Suprapubic skin (tissue), 4 donors: ENCODE measurements at places on chromosomes 5 and 9. TPM values are rescaled to one million over a fixed set of nuclear protein-coding genes. Genes with fewer than 3 reads are reported as not detected.
A peak's percentile ranks its signal among the peaks of the same experiment; 100 is the strongest.

The SPINK1 gene
- total RNA-seq: 2.5 TPM

The PCDHA10 gene
- 0.42 TPM for total RNA-seq

The TAL2 gene
- not detected for total RNA-seq

The PDCD1LG2 gene
- total RNA-seq: 0.97 TPM

The CYSTM1 gene
- 66.4 TPM for total RNA-seq

DNA sequence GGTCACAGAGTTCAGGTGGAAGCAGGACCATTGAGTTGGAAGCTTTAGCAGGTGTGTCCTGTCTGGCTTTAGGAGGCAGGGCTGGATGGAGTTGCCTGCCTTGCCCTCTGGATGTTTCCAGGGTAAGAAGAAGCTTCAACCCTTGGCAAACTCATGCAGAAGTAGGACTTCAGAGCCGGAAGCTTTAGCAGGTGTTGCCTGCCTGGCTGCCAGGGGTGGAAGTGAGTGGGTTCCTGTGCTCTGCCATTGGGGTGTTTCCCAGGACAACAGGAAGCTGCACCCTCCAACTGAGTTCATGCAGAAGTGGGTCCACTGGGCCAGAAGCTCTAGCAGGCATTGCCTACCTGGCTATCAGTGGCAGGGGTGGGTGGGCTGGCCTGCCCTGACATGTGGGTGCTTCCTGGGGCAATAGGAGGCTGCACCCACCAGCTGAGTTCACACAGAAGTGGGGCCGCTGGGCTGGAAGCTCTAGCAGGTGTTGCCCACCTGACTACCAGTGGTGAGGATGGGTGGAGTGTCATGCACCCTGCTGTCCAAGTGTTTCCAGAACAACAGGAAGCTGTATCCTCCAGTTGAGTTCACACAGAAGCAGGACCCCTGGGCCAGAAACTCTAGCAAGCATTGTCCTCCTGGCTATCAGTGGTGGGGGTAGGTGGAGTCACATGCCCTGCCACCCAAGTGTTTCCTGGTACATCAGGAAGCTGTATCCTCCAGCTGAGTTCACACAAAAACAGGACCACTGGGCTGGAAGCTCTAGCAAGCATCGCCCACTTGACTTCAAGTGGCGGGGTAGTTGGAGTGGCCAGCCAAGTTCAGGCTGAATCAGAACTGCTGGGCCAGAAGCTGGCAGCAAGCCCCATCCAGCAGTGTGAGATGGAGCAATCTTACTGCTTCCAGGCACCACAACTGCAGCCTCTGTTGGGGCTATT, 24.6 kb downstream of the LOX start:
- H3K27ac ChIP-seq: no peak overlapping the region
- H3K4me1 ChIP-seq: no peaks in the 10 kb centered on the region
- no peaks in the 10 kb centered on the region for H3K36me3 ChIP-seq
- no peaks in the 10 kb centered on the region for H3K27me3 ChIP-seq

DNA sequence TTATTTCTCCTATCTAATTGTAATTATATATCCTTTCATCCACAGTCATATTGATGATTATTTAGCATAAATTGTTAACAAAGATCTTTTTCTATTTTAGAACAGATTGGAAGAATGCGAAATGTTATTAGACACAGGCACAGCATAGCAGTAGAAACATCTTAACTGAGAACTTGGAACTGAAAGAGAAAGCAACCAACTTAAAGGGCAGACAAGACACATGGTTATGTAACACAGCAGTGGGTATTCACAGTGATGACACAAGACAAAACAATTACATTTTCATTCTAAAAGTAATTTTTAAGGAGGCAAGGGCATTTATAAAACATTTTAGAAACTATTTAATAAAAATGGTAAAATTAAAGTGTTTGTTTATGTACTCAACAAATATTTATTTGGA, 57.7 kb upstream of the MEF2C start:
- no peaks in the 10 kb centered on the region for H3K27me3 ChIP-seq
- no peak for DNase-seq
- H3K27ac ChIP-seq: no peak overlapping the region
- H3K36me3 ChIP-seq: no peaks in the 10 kb centered on the region

GRCh38 chr5:160616712-160617497, 195.2 kb downstream of the PTTG1 start:
- H3K36me3 ChIP-seq: no peaks in the 10 kb centered on the region
- H3K27ac ChIP-seq: no peak overlapping the region
- H3K4me1 ChIP-seq: no peaks in the 10 kb centered on the region

DNA sequence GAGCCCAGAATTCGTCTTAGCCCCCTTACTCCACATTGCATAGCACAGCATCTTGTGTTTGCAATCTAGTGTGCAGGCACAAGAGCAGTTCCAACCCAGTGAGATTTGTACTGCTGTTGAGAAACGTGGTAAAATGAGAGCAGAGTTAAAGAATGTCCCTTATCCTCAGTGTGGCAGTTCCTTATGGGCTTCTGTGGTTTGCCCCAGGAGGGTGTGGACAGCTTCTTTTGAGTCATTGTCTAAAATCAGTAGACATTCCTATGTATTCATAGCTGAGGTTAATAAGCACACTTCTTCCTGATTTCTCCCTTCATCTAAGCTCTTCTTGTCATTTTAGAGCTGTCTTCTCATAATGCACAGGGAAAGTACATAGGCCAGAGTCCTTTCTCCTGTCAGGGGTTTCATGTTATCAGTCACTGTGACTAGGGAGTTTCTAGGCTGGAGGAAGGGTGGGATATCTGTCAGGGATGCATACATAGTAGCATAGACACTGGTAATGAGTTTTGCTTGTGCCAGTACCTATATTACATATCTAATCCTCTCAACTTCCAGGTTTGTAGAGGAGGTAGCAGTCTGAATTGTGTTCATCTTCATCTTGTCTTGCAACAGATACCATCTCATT, 2.0 kb upstream of the CAVIN4 start:
- no peaks in the 10 kb centered on the region for H3K27me3 ChIP-seq
- H3K27ac ChIP-seq: no peak overlapping the region
- no peaks in the 10 kb centered on the region for H3K4me1 ChIP-seq
- H3K4me3 ChIP-seq: no peak overlapping the region

- no peaks in the 10 kb centered on the region for H3K36me3 ChIP-seq
- H3K27ac ChIP-seq: no peak overlapping the region
- peaks cover 19% of the 10 kb centered on the region for H3K4me1 ChIP-seq
- no peaks in the 10 kb centered on the region for H3K27me3 ChIP-seq
Observed at GRCh38 chr5:64164166-64164565, 1.5 kb upstream of the RNF180 start.

DNA sequence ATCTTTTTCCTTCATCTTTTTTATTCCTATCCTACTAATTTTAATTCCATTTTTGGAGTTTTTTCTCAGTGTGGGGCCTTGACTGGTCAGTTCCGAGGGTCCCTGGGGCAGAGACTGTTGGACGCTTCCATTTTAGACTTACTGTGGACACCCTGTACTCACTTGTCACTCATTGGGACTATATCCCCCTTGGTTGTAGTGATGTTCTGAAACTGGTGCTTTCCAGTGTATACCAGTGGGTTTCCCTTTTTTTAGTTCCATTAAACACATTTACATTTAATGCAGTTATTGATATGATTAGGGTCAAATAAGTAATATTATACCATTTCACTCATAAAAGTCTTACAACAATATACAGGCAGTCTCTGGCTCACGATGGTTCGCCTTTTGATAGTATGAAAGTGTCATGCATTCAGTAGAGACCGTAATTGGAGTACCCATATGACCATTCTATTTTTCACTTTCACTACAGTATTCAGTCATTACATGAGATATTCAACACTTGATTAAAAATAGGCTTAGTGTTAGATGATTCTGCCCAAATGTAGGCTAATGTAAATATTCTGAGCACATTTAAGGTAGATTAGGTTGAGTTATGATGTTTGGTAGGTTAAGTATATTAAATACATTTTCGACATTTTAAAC, 46.0 kb downstream of the CNOT6 start:
- H3K4me3 ChIP-seq: no peak overlapping the region
- H3K4me1 ChIP-seq: no peaks in the 10 kb centered on the region
- no peak for DNase-seq
- peaks cover 12% of the 10 kb centered on the region for H3K36me3 ChIP-seq
- H3K27ac ChIP-seq: no peak overlapping the region
- H3K27me3 ChIP-seq: no peaks in the 10 kb centered on the region

DNA sequence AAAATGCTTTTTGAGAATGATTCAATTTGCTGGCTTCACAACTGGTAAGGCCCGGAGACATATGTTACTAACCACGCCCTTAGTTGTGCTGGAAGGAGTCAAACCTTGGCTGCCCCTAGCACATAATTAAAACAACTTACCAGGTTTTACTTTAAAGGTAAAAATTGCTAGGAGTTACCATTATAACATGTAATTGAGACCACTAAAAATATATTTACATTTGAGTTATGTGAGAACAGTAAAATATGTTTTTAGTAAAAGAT, 435.6 kb upstream of the CDH9 start:
- H3K4me1 ChIP-seq: no peaks in the 10 kb centered on the region
- DNase-seq: no peak
- no peak overlapping the region for H3K27ac ChIP-seq
- no peaks in the 10 kb centered on the region for H3K36me3 ChIP-seq
- no peak overlapping the region for H3K4me3 ChIP-seq

DNA sequence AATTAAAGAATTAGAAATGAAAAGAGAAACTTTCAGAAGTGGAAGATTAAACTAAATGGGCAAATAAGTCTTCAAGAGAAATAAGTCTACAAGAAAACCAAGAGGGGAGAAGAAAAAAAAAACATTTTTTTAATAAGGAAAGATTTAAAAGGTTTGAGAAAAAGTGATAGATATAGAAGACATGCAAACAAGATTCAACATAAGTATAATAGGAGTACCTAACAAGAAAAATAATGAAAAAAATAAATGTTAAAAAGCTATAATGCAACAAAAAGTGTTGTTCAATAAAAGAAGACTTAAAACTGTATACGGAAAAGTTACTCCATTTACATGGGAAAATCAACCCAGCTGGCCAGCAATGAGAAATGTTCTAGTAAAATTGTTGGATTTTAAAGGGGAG, 42.6 kb downstream of the PTPDC1 start:
- no peak overlapping the region for H3K4me3 ChIP-seq
- DNase-seq: no peak
- H3K27ac ChIP-seq: no peak overlapping the region
- H3K27me3 ChIP-seq: no peaks in the 10 kb centered on the region
- no peaks in the 10 kb centered on the region for H3K36me3 ChIP-seq
- no peaks in the 10 kb centered on the region for H3K4me1 ChIP-seq

DNA sequence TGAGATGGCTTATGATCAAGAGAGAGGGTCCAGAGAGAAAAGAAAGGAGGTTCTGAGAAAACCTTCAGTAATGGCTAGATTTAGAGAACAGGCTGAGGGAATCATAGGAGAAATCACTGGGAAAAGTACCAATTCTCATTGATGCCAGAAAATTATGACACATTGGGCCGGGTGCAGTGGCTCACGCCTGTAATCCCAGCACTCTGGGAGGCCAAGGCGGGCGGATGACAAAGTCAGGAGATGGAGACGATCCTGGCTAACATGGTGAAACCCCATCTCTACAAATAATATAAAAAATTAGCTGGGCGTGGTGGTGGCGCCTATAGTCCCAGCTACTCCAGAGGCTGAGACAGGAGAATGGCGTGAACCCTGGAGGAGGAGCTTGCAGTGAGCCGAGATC, 29.5 kb upstream of the PLIN2 start:
- H3K27ac ChIP-seq: no peak overlapping the region
- no peak overlapping the region for H3K4me3 ChIP-seq
- DNase-seq: peak; percentile 71
- no peaks in the 10 kb centered on the region for H3K36me3 ChIP-seq
- peaks cover 32% of the 10 kb centered on the region for H3K4me1 ChIP-seq

- no peak for DNase-seq
- no peak overlapping the region for H3K4me3 ChIP-seq
- H3K4me1 ChIP-seq: peaks cover 14% of the 10 kb centered on the region
- H3K27me3 ChIP-seq: no peaks in the 10 kb centered on the region
- peak overlapping the region; percentile 48 for H3K27ac ChIP-seq
- H3K36me3 ChIP-seq: no peaks in the 10 kb centered on the region
Observed at GRCh38 chr5:57442080-57442839, 40.4 kb downstream of the ACTBL2 start.

DNA sequence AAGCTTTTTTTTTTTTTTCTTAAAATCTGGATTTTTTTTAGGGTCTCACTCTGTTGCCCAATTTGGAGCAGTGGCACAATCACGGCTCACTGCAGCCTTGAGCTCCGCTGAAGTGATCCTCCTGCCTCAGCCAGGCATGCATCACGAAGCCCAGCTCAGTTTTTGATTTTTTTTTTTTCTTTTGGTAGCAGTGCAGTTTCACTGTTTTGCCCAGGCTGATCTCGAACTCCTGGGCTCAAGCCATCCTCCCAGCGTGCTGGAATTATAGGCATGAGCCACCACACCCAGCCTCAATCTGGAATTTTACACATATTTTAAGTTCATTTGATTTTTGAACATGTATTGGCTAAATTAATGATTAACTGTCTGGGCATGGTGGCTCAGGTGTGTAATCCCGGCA, 36.3 kb downstream of the TRIO start:
- H3K27me3 ChIP-seq: no peaks in the 10 kb centered on the region
- H3K27ac ChIP-seq: no peak overlapping the region
- H3K36me3 ChIP-seq: no peaks in the 10 kb centered on the region
- peaks cover 45% of the 10 kb centered on the region for H3K4me1 ChIP-seq
- DNase-seq: no peak

DNA sequence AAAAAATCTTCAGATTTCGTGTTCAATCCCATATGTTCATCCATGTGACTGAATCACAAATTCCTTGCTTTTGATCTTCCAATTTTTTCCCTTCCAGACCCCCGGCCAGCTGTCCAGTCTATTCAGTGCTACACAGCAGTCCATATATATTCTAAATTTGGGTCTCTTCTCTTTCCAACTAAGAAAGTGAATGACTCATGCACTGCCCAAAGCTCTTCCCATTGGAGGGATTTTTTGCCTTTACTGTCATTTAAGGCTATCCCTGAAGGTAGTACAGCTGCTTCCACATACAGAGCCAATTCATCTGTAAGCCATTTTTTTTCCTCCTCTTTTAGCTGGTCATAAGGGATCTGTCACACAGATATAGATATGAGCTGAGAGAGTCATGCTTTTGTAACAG, 478.3 kb downstream of the DMRT2 start:
- no peak overlapping the region for H3K27ac ChIP-seq
- no peaks in the 10 kb centered on the region for H3K27me3 ChIP-seq
- H3K4me3 ChIP-seq: no peak overlapping the region
- no peaks in the 10 kb centered on the region for H3K36me3 ChIP-seq

GRCh38 chr9:96040591-96041461, 165.3 kb downstream of the ERCC6L2 start:
- DNase-seq: no peak
- H3K27me3 ChIP-seq: no peaks in the 10 kb centered on the region
- H3K27ac ChIP-seq: no peak overlapping the region
- no peaks in the 10 kb centered on the region for H3K4me1 ChIP-seq
- no peaks in the 10 kb centered on the region for H3K36me3 ChIP-seq
- H3K4me3 ChIP-seq: no peak overlapping the region
